ENCODE measurements at places on chromosomes 6 and 20.
A peak's percentile ranks its signal among the peaks of the same experiment; 100 is the strongest.

DNA sequence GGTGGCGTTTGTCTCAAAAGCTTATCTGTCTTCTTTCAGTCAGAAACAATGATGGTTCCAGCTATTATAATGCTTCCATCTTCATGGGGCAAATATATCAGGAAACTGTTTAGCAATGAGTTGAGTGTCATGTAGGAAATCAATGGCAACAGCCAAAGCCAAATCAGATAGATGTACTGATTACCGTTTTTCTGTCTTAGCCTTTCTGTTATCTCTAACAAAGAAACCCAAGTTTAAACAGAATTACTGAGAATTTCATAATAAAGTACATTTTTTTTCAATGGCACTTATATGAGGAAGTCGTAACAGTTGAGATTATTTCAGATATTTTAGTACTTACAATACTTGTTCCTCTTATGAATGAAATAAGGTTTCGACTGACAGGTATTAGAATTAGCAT lies 1.2 kb downstream of the NOX3 start:
- no peak for DNase-seq

DNA sequence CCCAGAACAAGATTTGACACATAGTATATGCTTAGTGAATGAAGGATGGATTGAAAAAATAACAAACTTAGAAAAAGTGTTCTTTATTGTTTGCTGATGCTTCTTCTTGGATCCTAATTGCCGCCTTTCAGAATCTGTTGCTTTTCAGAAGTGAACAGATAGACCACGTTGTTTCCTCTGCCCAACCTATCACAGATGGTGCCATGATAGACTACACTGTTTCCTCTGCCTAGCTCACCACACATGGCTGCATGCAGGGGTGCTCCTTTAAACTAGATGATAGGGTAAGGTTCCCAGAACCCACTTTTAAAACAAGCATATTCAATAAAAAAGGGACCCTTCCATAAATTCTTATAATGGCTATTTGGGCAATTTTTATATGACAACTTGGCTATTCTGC lies 4.6 kb upstream of the RGS17 start:
- no peak for DNase-seq

DNA sequence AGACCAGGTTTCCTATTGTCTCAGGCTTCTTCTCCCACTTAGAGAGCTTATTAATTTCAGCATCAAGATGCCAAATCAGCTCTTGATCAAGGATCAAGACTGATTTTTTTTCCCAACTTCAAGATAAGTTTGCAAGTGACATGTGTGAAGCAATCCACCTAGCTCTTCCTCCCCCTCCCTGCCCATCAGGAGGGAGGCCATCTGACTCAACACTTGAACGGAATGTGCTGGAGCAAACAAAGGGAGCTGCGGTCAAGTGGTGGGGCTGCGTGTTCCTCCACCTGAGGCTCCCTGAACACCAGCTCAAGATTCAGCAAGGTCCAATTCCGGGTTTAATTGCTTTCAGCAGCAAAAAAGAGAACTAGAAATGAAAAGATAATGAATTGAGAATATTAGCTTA lies 38.7 kb downstream of the TTI1 start:
- no peak for DNase-seq

DNA sequence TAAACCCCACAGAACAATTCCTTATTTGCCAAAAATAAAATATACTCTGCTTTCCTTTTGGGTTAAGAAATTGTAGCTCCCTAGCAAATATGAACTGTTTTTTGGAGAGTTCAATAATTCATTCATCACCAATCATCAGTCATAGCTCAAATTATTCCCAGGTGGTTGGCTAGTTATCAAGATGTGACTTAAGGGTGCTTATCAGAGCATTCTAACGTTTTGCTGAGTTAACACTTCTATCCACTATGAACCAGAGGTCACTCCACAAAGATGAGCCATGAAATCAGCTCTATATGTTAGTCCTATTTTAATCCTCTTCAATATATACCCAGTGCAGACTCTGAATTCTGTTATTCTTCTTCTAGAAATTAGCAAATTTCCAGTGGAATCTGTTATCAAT lies 379.1 kb downstream of the TENT5A start:
- DNase-seq = no peak

- DNase-seq = no peak
Measured at GRCh38 chr6:169215201-169215681, 38.4 kb downstream of the THBS2 start.

GRCh38 chr6:28648035-28648877 lies 122.6 kb downstream of the GPX5 start:
- no peak for DNase-seq

GRCh38 chr6:41039060-41039998 lies at the start of gene UNC5CL:
UNC5CL (minus strand) TSS chr6:41039221; CDS start chr6:41035074, 4,147 bp downstream.
- DNase-seq = peak; percentile 70

DNA sequence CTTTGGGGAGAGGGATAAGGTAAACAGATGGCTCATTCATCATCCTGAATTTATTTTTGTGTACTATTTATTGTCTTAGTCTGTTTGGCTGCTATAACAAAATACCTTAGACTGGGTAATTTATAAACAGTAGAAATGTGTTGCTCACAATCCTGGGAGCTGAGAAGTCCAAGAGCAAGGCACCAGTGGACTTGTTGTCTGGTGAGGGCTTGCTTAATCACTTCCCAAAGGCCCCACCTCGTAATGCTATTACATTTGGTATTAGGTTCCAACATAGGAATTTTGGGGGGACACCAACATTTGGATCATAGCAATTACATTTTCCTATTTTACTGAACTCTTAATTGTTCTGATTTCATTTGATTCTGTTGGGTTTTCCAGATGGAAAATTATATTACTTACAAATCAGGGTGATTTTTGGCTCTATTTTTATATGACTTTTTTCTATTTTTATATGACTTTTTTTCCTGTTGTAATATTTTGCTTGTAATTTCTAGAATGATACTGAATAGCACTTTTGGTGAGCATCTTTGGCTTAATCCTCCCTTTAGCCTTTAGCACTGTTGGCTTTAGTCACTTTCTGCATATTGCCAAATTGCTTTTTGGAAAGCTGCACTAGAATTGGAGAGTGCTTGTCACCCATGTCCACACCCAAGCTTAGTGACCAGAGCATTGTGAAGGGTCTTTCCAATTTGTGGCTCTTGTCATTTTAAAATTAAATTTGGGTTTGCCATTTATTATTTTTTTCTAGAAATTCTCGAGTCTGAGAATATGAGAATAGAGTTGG lies 43.7 kb upstream of the TULP4 start:
- no peak for DNase-seq

All from activated naive CD4-positive, alpha-beta T cell treated with anti-CD3 and anti-CD28 coated beads, Interleukin-2, amount 50 U/mL, for 72 hours (primary cell).